ENCODE measurements at places on chromosomes 1 and 21. TPM values are rescaled to one million over a fixed set of nuclear protein-coding genes. Genes with fewer than 3 reads are reported as not detected.

Gene KCNJ9
- total RNA-seq, result 0.08 TPM

Gene ZMYND12
- total RNA-seq, result 1.6 TPM

Gene SPRR5
- total RNA-seq, result not detected

Gene PLA2G2A
- total RNA-seq, result 0.27 TPM

DNA sequence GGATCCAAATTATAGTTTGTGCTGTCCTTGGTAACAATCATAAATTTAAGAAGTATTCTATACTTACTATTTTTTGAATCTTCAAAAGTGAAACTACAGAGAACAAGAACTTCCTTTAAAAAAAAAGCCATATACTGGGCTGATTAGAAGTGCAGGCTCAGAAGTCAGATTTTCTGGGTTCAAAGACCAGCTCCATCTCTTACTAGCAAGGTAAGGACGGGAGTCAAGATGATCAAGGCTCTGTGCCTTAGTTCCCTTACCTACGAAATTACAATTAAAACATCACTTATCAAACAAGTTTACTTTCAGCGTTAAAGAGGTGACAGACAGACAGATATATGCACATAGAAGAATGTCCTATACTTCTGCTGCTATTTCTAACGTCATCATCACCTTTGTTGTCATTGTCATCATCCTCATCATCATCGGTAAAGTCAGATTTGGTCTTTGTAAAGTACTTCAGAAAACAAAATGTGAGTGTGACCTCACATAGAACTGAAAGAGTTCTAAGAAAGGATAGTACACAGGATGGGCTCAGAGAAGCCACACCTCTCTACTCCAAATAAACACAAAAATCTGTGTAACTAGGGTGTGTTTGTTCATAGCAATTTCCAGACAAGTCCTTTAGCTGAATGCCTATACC is 178.7 kb downstream of the VAV3 start:
- DNase-seq, result no peak

DNA sequence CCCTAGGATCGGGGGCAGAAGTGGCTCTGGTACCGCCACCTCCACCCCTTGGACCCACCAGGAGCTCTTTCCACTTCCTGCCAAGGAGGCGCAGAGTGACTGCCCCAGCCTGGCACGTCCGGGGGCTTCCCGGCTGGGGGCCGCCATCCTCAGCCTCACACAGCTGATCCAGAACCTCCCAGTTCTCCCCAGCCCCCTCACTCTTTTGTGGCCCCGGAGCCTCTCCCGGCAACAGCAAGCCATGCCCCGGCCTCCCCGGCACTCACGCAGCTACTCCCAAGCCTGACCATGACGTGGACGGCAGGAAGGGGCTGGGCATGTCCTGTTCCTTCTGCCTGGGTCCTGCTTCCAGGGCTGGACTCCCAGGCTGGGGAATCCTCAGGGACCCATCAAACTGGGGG is 17.1 kb downstream of the TP73 start:
- DNase-seq, result no peak

GRCh38 chr1:61462628-61463027 is 262.3 kb downstream of the TM2D1 start:
- DNase-seq, result no peak

- DNase-seq, result peak; percentile 70
Observed at GRCh38 chr1:24743404-24744211, 1.6 kb upstream of the CLIC4 start.

DNA sequence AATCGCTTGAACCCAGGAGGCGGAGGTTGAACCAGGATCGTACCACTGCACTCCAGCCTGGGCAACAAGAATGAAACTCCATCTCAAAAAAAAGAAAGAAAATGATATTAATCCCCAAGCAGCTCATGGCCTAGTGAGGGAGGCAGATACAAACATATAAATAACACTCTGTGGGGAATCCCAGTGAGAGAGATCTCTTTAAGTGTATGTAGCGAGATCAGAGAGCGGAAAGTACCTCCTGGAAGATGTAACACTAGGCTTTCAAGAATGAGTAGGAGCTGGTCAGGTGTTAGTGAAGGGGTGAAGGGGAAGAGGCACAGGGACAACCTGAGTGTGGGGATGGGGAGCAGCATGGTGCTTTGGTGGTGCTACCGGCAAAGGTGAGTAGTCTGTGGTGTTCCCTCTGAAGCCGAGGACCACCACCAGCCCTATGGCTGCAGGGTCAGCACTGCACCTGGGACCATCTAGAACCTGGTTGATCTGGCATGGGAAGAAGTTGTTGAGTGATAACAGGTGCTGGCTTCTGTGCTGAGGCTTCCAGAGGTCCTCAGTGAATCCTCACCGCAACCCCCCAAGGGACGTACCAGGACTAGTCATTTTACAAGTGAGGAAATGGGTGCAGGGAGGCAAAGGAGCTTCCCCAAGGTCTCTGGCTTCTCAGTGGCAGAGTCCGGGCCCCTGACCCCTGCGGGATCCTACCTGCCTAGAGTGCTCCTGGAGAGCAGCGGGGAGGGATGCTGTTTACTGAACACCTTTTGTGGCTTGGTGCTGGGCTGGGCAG is 367.6 kb upstream of the VAMP3 start:
- DNase-seq, result no peak

GRCh38 chr1:58256041-58256440 is 290.5 kb downstream of the OMA1 start:
- no peak for DNase-seq

DNA sequence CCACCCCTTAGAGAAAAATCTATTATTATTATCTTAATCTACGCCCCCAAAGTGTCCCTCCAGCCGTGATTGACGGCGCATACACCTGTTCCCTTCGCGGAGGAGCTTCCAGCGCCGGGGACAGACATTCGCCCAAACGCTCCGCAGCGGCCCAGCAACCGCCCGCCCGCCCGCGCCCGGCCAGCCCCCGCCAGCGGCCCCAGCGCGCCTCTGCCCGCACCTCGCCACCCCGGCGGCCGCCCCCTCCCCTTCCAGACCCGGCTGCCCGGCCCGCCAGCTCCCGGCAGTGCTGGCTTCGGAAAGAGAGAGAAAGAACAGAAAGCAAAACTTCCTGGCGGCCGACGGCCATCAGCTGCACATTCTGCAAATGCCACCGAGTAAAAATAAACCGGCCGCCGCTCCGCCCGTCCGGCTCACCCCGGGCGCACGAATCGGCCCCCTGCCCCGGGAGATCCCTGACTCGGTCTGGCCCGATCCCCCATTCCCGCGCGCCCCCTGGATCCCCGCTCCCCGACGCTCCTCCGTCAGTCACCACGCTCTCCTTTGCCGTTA is 1.6 kb downstream of the CASZ1 start:
- DNase-seq, result no peak

DNA sequence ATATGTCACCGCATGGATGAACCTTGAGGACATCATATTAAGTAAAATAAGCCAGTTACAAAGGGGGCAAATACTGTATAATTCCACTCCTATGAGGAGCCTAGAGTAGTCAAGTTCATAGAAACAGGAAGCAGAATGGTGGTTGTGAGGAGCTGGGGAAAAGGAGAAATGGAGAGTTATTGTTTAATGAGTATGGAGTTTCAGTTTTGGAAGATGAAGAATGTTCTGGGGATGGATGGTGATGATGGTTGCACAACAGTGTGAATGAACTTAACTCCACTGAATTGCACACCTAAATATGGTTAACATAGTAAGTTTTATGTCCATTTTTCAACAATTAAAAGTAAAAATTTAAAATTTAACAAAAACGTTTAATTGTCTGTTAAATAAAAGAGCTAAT is 220.9 kb upstream of the JUN start:
- no peak for DNase-seq

DNA sequence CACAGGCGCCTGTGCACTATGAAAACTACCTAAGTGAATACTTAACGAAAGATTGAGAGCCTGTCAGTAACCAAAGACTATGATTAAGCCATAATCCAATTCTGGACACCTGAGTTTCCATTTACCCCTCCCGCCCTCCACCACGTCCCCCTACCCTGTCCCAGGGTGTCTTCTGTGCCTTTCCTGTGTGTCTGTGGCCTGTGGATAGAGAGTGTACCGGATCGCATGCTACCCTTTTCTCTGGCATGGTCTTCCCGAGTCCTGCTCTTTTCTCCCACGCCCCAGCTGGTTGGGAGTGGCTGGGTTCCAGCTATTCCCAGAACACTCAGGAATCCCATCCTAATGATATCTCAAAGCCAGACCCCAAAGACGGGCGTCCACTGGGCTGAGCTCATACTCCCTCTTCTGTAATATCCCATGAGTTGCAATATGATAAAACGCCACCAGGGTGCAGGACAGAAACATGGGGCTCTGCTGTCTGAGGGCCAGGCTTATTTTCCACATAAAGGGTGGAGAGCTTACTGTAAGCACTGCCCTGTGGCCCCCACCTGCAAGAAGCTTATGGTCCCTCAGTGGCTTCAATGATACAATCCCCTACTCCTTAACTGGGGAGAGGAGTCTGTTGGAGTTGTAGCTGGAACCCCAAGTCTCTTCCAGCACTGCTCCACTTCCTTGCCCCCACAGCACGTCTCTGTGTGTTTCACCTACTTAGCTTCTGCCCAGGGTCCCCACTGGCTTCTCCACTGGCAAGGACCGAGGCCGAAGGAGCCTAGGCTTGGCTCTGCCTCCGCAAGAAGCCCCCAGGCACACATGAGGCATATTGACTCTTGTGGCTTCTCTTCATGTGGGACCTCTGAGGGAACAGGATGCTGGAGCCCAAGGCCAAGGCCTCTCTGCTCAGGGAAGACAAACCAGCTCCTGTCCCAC is 17.6 kb upstream of the ALX3 start:
- DNase-seq, result peak; percentile 68

GRCh38 chr1:194684636-194685035 is 1498.2 kb upstream of the B3GALT2 start:
- no peak for DNase-seq
